Right atrium auricular region (tissue), 2 donors: ENCODE measurements at places on chromosomes 6 and 20. TPM values are rescaled to one million over a fixed set of nuclear protein-coding genes. Genes with fewer than 3 reads are reported as not detected.

DNA sequence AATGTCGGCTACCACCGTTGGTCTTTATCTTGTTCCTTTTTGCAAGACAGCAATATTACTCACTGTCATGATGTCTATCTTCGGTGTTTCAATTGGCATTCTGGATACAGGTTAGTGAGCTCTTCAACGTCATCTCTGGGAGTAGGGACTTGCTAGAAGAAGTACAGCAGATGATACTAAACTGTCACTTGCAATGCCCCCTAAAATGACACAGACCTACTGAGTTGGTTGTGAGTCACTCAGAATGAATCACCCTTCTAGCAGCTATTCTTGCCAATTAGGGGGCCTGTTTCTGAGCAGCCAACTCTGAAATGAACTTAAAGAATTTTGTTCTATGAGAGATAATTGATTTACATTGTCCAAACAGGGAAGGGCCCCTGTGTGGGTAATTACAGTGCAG is 176.5 kb downstream of the SLC16A10 start:
- peak overlapping the region; percentile 58 for H3K27ac ChIP-seq
- no peak overlapping the region for H3K4me3 ChIP-seq
- peaks cover 13% of the 10 kb centered on the region for H3K36me3 ChIP-seq
- no peak for DNase-seq
- no peaks in the 10 kb centered on the region for H3K4me1 ChIP-seq

DNA sequence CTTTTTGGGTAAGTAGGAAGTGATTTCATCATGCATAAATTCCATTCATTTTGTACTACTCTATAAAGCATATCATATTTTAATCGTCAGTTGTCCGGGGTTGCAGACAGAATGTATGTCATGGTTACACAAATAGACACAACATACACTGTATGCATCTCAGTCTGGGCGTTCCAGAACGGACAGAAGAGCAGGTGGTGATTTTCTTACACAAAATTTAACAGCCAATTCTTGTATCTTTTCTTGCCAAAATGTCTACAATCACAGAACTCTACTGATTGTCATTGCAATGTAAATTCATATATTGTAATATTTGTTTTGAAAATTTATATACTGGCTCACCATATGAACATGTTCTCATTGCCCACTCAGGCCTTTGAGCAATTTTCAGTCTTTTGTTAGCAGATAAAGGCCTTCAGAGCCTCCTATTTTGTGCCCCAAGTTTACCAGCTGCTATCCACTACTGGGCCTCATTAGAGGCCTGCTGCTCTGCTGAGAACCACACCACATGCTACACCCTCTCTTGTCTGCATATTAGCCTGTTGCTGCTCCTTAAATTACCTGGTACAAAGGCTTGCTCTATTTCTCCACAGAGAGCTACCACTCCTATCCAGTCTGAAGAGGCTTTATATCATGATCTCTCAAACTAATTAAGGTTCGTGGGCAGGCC is 61.5 kb downstream of the PRDM13 start:
- no peak overlapping the region for H3K27ac ChIP-seq
- H3K4me3 ChIP-seq = no peak overlapping the region
- H3K27me3 ChIP-seq = no peaks in the 10 kb centered on the region
- no peaks in the 10 kb centered on the region for H3K4me1 ChIP-seq
- no peaks in the 10 kb centered on the region for H3K36me3 ChIP-seq

DNA sequence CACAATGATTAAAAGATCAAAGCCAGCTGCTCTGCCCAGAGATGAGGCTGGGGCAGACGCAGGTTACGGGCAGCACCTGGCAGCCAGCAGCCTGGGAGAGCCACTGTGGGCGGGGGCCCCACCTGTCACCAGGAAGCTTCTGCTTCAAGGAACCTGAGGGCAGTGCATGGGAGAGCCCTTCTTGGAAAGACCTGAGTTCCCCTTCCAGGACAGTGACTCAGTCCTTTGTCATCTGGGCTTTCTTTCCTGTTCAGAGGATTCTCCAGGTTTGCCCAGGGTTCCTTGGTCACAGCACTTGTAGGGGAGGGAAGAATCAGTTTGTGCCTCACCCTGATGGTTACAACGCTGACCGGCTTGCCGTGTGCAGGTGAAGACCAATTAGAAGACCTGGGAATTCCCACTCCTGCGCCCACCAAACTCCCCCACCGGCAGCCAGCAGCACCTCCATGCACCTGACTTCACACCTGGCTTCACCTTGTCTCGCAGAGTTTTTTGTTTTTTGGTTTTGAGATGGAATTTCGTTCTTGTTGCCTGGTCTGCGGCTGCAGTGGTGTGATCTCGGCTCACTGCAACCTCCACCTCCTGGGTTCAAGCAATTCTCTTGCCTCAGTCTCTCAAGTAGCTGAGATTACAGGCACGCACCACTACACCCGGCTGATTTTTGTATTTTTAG is 2.0 kb downstream of the ZBP1 start:
- H3K4me3 ChIP-seq = no peak overlapping the region
- no peaks in the 10 kb centered on the region for H3K4me1 ChIP-seq
- H3K27me3 ChIP-seq = no peaks in the 10 kb centered on the region
- no peak overlapping the region for H3K27ac ChIP-seq

- no peaks in the 10 kb centered on the region for H3K36me3 ChIP-seq
- H3K27me3 ChIP-seq = no peaks in the 10 kb centered on the region
- no peaks in the 10 kb centered on the region for H3K4me1 ChIP-seq
These were observed 89.1 kb downstream of the PTCHD4 start for GRCh38 chr6:48021904-48022303.

GRCh38 chr6:123744840-123745239 is 58.8 kb upstream of the NKAIN2 start:
- no peak overlapping the region for H3K4me3 ChIP-seq
- no peak for DNase-seq
- H3K27ac ChIP-seq = no peak overlapping the region
- H3K36me3 ChIP-seq = no peaks in the 10 kb centered on the region
- H3K27me3 ChIP-seq = no peaks in the 10 kb centered on the region
- no peaks in the 10 kb centered on the region for H3K4me1 ChIP-seq

- H3K27me3 ChIP-seq = no peaks in the 10 kb centered on the region
- H3K4me1 ChIP-seq = no peaks in the 10 kb centered on the region
- no peak overlapping the region for H3K4me3 ChIP-seq
These were observed 155.5 kb upstream of the SIM1 start for GRCh38 chr6:100620085-100620840.

DNA sequence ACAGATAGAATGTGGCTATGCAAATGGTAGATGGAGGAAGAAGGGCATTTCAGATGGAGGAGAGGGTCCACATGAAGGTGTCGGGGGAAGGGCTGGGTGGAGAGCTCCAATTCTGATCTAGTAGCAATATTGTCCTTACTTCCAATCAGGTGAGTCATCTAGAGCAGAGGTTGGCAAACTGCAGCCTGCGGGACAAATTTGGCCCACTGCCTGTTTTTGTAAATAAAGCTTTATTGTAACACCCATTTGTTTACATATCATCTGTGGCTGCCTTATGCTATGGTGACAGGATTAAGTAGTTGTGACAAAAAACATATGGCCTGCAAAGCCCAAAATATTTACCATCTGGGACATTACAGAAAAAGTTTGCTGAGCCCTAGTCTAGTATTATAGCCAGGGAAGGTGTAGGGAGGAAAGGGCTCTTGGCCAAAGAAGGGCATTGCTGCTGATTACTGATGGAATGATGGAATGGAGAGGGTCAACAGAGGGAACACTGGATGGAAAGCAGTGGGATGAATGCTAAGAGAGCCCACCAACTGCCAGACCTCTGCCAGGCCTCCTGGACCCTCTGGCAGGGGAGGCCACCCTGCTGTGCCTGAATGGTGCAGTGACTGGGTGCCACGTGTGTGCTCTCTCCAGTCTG is 79.8 kb downstream of the SLC22A23 start:
- no peaks in the 10 kb centered on the region for H3K36me3 ChIP-seq
- no peaks in the 10 kb centered on the region for H3K4me1 ChIP-seq
- no peaks in the 10 kb centered on the region for H3K27me3 ChIP-seq
- no peak overlapping the region for H3K27ac ChIP-seq
- no peak for DNase-seq
- no peak overlapping the region for H3K4me3 ChIP-seq

DNA sequence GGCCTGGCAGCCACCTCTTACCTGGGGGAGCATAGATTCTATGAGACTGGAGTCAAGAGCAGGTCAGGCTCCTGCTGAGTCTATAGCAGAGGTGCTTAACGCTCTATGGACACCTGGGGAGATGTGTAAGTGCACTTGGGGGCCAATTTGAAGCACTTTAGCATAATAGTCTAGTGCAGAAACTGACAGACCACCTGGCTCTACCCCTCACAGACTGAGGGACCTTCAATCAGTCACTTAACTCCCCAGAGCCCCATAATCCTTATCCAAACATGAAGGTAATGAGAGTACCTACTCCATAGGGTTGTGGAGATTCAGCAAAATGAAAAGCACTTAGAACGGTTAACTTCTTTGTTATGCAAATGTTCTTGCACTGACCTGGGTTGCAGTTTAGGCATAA is 87.3 kb upstream of the SLC22A16 start:
- H3K27ac ChIP-seq = no peak overlapping the region
- no peak overlapping the region for H3K4me3 ChIP-seq
- no peaks in the 10 kb centered on the region for H3K27me3 ChIP-seq
- H3K36me3 ChIP-seq = no peaks in the 10 kb centered on the region
- peaks cover 15% of the 10 kb centered on the region for H3K4me1 ChIP-seq

DNA sequence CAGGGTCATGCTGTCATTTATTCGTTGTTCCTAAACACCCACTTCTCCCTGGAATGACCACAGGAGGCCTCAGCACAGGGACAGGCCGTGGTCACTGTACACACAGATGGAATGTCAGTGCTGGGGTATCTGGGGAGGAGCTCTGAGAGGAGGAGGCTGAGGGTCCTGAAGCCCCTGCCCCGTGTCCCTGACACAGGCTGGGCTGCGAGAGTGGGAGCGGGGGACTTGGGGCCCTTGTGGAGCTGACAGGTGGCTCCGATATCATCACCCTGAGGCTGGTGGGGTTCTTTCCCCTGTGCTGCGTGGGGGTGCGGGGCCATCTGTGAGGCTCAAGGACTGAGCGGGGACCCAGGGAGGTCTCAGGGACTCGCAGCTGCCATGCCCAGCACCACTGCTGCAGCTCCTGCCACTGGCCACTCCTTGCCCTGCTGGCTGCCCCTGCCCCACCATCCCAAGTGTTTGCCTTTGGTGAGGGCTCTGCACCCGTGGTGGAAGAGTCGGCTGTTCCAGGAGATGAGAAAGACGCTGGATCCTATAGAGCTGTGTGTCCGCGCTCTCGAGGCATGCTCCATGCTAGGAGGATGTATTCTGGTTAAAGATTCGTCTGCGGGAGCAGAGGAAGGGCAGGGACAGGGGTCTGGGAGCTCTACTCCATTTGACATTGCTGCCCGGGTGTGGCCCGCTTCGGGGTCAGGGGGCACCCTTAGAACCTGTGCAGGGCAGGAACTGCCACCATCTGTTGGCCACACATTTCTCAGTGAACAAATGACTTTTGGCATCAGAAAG is 18.9 kb downstream of the NPEPL1 start:
- H3K4me3 ChIP-seq = no peak overlapping the region
- peak; percentile 50 for DNase-seq
- H3K36me3 ChIP-seq = peaks cover 6% of the 10 kb centered on the region
- no peaks in the 10 kb centered on the region for H3K27me3 ChIP-seq
- H3K4me1 ChIP-seq = no peaks in the 10 kb centered on the region

DNA sequence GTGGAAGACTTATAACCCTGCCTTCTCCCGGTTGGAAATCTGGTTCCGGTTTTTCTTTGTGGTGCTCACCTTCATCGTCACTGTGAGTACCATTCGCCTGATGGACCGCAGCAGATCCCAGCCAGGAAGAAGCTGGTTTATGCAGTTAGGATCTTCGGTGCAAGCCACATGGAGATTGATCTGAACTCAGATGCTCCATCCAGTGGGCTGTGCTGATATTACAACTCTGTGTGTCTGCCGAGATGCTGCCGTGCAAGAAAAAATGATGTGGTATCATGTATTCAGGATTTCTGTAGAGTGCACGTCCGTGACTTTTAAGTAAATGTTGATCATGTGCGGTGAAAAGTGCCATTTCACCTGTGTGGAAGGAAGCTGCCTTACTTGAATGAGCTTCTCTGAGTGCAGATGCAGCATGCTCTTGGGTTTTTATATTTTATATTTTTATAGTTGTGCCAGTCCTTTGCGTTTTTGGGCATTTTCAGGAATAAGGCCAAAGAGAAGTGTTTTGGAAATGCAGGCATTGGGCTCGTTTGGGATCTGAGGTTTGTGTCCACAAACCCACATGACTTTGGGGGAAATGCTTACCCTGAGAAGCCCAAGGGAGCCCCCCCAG is 39.2 kb downstream of the DYNLT1 start:
- H3K27ac ChIP-seq = no peak overlapping the region
- H3K4me1 ChIP-seq = no peaks in the 10 kb centered on the region
- DNase-seq = peak; percentile 59
- H3K27me3 ChIP-seq = no peaks in the 10 kb centered on the region

DNA sequence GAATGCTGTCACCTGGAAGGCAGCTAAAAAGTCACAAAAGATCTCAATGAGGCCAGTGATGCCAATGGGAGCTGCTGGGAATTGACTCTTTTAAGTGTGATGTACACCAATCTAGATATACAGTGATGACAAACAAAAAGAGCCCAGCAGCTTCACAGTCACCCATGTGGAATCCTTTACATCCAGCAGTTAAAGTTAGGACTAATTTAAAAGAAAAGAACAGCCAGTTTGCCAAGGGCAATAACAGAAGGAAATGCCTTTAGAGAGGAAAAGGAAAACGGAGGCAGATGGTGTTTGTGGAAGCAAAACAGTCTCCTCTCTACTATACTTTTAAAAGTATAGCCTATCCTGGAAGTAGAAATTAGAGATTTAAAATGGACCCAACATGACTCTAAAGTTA is 873.5 kb downstream of the EPHA7 start:
- no peaks in the 10 kb centered on the region for H3K4me1 ChIP-seq
- no peak for DNase-seq
- H3K27ac ChIP-seq = no peak overlapping the region
- H3K36me3 ChIP-seq = no peaks in the 10 kb centered on the region

- H3K36me3 ChIP-seq = no peaks in the 10 kb centered on the region
- no peak for DNase-seq
- no peak overlapping the region for H3K27ac ChIP-seq
- H3K4me3 ChIP-seq = no peak overlapping the region
- no peaks in the 10 kb centered on the region for H3K27me3 ChIP-seq
- peaks cover 2% of the 10 kb centered on the region for H3K4me1 ChIP-seq
These were observed 60.0 kb downstream of the CNKSR3 start for GRCh38 chr6:154450498-154450897.

- H3K4me1 ChIP-seq = no peaks in the 10 kb centered on the region
- no peaks in the 10 kb centered on the region for H3K27me3 ChIP-seq
- H3K27ac ChIP-seq = no peak overlapping the region
These were observed 14.3 kb upstream of the ABCC10 start for GRCh38 chr6:43413002-43413401.

- H3K27me3 ChIP-seq = no peaks in the 10 kb centered on the region
- H3K4me1 ChIP-seq = no peaks in the 10 kb centered on the region
- no peak for DNase-seq
- no peaks in the 10 kb centered on the region for H3K36me3 ChIP-seq
- no peak overlapping the region for H3K27ac ChIP-seq
These were observed 454.6 kb upstream of the MARCKS start for GRCh38 chr6:113402544-113402943.

GRCh38 chr20:48904566-48905296 is 16.8 kb upstream of the ARFGEF2 start:
- no peak for DNase-seq
- no peak overlapping the region for H3K27ac ChIP-seq
- H3K4me1 ChIP-seq = no peaks in the 10 kb centered on the region
- H3K27me3 ChIP-seq = no peaks in the 10 kb centered on the region
- no peaks in the 10 kb centered on the region for H3K36me3 ChIP-seq

Gene GSTA2
- not detected for total RNA-seq

Gene C20orf202
- total RNA-seq = not detected

Gene METTL24
- total RNA-seq = 1.5 TPM

Gene ZNF311
- not detected for total RNA-seq

Gene C6orf58
- not detected for total RNA-seq

Gene RAB44
- total RNA-seq = not detected

Gene BMP7
- total RNA-seq = 15.1 TPM
